Activated naive CD8-positive, alpha-beta T cell treated with anti-CD3 and anti-CD28 coated beads, Interleukin-2, amount 10 ng/mL, durations not matched to agents 7 days and 5 days (primary cell): ENCODE measurements at places on chromosomes 1 and 21. TPM values are rescaled to one million over a fixed set of nuclear protein-coding genes. Genes with fewer than 3 reads are reported as not detected.

GRCh38 chr1:198662821-198663220 is 24.0 kb downstream of the PTPRC start:
- DNase-seq, result no peak

DNA sequence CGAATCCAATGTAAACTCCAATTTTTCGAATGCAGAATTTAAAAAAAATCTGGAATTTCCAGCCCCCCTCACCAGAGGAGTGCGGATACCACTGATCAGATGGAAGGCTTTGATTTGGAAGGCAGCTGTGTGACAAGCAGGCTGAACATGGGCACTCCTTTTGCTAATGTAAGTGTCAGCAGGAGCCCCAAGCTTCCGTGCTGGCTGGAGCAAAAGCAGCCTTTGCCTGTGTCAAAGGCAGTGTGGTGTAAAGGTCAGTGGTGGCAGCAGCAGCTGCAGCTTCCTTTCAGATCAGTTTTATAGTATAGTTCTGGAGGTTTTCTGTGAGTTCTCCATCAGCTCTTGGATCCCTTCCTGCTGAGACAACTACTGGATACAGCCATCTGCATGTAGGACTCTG is 259.9 kb downstream of the CTH start:
- no peak for DNase-seq

DNA sequence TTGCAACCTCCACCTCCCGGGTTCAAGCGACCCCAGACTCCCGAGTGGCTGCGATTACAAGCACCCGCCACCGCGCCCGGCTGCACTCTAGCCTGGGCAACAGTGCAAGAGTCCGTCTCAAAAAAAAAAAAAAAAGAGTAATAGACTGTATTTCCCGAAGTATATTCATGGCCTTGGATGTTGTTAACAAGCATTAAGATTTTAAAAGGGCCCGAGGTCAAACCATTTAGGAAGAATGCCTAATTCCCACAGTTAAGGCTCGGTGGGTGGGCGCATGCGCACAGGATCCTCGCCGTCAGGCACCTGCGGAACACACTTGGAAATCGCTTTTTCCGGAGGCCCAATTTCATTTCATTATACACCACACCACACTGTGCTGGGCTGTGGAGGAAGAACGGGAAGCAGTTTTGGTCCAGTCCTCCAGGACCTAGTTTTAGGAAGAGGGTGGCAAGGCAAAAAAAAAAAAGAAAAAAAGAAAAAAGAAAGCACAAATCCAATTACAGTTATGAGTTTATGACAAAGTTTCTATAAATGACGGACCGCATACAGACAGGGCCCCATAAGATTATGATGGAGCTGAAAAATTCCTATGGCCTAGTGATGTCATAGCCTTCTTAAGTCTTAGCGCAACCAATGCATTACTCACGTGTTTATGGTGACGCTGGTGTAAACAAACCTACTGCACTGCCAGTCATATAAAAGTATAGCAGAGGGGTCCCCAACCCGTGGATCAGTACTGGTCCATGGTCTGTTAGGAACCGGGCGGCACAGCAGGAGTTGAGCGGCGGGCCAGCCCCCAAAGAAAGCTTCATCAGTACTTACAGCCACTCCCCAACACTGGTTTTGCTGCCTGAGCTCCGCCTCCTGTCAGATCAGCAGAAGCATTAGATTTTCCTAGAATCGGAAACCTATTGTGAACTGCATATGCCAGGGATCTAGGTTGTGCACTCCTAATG is 38.2 kb downstream of the H3-3A start:
- DNase-seq, result peak; percentile 50

DNA sequence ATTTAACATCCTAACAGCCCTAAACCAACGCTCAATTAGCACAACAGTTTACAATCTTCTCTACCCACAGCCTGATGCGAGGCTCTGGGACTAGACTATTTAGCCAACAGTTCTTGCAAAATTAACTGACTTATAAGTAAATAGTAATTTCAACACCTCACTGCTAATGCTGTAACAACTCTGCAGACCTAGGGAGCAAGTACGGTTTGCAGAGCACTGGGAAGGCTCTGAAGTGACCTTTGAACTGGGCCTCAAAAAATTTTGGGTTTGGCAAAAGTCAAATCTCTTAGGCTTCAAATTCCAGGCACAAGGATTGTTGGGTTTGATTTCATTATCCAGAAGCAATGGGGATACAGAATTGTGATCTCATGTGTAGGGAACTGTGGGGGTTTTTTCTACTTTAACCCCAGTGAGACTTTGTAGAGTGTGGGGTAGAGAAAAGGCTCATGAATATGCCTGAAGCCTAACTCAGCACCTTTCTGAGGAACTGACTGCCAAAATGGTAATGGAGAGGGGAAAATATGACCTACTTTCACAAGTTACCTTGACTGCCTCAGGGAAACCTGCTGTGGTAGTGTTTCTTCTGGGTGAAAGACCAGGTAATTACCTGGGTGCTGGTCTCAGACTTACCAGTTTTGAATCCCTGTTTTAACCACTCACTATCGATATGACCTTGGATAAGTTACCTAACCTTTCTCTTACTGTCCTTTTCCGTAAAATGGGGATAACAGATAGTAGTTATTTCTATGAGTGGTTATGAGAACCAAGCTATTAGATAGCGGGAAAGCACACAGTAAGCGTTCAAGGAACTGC is 889 bp upstream of the TXLNA start:
- DNase-seq, result no peak

GRCh38 chr1:198121056-198121826 is 35.6 kb upstream of the NEK7 start:
- no peak for DNase-seq

GRCh38 chr21:16821588-16821987 is 691.3 kb upstream of the CXADR start:
- no peak for DNase-seq

GRCh38 chr1:14735841-14736240 is 137.4 kb downstream of the KAZN start:
- no peak for DNase-seq

DNA sequence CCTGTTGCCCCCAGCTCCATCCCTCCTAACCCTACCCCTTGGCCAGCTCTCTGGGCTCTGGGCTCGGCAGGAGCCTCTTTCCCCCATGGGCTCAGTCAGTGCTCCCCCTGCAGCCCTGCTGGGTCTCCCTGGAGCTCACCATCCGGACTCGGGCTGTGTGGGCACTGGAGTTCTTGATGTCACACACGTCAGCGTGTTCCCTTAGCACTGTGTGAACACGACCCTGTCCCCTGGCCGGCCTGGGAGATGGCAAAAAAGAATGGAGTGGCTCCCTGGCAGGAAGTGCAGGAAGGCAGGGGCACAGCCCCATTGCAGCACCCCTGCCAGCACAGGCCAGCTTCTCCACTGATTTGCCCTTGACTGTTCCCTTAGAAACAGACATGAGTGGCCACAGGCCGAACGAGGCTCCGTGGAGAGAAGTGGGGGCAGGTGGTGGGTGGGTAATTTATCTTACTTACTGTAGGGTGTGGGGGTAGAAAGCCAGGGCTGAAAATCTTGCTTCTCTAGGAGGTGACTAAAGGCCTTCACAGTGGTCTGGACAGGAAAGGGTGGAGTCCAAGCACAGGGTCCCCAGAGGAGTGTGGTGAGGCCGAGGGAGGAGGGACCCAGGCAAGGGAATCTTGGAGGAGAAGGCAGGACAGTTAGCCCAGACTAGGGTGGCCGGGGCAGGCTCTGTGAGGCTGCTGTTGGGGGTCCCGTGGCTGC is 381.7 kb upstream of the VAMP3 start:
- DNase-seq, result no peak

DNA sequence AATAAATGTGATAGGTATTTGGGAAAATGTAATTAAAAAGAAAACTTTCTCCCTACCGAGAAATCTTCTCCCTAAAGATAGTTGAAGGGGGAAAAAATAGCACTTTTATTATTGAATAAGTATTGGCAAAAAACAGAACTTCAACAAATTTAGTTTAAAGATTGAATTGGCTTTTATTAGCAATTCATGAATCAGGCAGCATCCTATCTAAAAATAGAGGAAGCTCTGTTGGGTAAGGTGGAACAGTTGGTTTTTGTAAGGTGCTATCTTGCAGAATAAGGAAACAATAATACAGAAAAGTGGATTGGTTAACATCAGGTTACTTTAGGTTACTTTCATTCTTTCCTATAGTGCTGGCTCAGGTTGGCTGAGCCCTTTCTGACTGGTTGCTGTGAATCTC is 62.8 kb downstream of the FH start:
- DNase-seq, result no peak

- no peak for DNase-seq
Measured at GRCh38 chr1:230101556-230101955, 34.5 kb downstream of the GALNT2 start.

GRCh38 chr1:206142011-206142410 is 24.8 kb upstream of the AVPR1B start:
- no peak for DNase-seq

DNA sequence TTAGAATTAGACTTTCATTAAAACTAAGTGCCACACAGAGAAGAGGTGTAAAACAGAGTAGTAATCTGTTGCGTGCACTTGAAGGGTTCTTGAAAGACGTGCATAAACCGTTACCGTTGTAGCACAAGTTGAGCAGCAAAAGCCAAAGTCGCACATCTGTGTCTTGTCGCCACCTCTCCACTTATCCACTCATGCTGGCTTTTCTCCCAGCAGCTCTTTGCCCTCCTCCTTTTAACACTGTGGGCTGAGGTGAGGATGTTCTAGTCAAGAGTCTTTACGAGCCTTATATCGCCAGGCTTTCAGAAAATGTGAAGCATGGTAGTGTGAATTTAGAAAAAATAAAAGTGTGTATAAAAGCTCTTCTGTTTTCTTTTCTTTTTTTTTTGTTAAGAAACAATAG is 48.0 kb downstream of the NR5A2 start:
- no peak for DNase-seq

DNA sequence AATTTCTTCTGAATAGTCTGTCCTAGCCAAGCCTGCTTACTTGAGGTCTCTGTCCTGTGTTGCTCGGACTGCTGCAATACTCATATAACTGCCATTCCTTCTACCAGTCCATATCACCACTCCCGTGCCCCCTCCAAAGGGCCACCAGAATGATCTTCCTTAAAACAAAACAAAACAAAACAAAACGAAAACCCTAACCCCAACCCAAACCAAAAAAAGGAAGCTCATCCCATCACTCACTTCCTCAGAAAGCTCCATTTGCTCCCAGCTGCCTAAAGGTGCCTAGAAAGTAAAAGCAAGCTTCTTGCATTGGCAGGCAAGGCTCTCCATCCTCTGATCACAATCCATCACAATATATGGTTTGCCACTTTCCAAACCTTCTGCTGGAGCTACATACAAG is 20.3 kb downstream of the USP24 start:
- DNase-seq, result no peak

DNA sequence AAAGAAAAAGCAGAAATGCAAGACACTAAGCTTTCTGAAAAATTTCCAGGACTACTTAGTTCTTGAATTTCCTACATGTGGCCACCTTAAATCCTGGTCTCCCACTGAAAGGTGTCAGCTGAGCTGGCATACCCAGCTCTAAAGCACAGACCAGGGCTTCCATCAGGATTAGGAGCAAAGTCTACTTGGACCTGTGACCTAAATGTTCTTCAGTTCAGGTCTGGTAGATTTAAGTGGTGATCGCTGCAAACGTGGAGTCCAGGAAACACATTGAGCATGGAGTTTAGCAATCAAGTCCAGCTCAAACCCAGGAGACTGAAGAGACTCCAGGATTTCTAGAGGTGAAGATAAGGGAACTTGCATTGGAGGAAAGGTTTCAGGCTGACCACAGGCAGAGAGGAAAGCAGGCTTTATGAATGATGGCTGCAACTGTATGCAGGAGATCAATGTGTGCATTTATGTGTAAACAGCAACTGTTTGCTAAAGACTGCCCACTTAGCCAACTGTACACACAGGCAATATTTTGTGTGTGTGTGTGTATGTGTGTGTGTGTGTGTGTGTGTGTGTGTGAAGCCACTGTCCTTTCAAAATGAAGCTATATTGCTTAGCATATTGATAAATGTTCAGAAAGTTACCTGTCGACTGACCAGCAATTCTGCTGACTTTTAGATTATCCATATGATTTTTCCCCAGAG is 75.2 kb downstream of the LMX1A start:
- no peak for DNase-seq

GRCh38 chr1:221473411-221473810 is 268.5 kb downstream of the DUSP10 start:
- DNase-seq, result no peak

GRCh38 chr1:212946872-212947271 is 3.5 kb upstream of the VASH2 start:
- DNase-seq, result no peak

GRCh38 chr1:160169553-160170399 is 18.4 kb downstream of the ATP1A4 start:
- DNase-seq, result no peak

DNA sequence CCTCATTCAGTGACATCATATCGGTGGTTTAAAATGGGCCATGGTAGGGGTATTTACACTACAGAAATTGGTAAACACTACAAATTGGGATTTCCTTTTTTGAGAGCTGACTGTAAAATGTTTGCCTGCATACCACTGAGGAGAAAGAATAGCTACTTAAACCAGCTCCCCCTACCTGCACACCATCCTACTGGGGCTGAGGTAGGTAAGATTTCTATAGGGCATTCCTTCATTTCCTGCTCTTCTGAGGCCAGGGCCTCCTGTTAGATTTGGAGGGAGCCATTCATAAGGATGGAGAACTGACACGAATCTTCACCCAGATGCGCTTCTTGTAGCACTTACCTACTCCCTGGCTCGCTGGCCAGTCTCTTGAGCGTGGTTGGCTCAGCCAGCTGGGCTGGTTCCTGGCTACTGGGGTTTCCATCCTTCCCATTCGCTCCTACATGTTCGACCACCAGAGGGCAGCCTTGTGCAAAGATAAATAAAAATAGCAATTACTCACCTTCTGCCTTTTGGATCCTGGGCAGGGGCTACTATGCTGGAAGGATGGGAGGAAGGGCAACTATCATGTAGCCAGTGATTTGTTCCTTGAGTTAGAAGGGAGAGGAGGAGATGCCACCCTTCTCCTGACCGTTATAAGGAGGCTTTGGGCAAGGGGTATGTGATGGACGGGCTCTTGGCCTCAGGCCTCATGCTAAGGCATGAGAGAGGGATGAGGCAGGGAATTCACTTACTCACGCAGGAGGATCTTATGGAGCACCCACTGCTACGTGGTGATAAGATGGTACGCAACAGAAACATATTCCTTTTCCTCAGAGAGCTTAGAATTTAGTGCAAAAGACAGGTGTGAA is 10.7 kb downstream of the OPTC start:
- peak; percentile 70 for DNase-seq

C1QC gene
- 1.7 TPM for total RNA-seq

KCNA3 gene
- total RNA-seq, result 74.0 TPM

TNFAIP8L2 gene
- total RNA-seq, result 23.7 TPM

C4BPA gene
- total RNA-seq, result not detected

SLAMF9 gene
- not detected for total RNA-seq

ASCL5 gene
- total RNA-seq, result not detected

WDR64 gene
- 0.58 TPM for total RNA-seq

LENEP gene
- 1.9 TPM for total RNA-seq
